Hepatic stellate cell (primary cell): ENCODE measurements at places on chromosomes 7 and 10.

DNA sequence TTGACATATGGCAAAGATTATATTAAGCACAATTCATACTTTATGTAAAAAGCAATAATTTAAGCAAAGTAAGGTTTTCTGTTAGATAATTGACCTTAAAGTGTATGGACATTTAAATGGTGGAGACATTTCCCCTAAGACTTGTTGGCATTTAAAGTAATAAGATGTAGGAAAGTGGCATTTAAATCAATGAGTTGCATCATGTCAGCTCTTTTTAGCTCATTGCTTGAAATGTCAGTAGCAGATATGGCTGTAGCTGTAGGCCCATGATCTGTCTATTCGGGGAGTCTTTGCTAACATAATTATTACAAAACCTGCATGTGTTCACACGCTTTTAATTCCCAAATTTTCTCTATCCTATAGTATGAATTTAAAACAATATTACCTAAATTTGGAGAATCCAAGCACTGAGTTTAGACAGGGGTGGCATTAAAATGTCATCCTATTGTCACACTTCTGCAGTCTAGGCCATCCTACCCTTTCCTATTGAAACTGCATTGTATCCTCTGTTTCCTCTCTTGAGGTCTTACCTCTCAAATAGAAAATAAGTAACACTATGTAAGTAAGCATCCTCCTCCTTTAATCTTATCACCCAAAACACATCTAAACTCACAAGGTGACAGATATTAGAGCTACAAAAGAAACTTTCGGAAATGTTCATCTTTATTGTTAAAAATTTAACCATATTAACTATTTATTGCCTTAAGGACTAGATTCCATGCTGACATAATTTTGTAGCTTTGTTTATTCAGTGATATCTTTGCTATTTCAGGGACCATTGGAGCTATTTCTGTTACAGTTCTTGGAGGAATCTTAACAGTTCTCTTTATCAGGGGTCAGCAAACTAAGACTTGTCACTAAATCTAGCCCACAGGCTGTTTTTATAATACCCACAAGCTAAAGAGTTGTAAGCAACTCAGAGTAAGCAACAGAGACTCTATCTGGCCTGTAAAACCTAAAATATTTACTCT is 91.2 kb downstream of the LCOR start:
- no peak for DNase-seq

- no peak for DNase-seq
These were observed 6.1 kb upstream of the RBM17 start for GRCh38 chr10:6082496-6083395.

- peak; percentile 57 for DNase-seq
These were observed 56.7 kb downstream of the JCAD start for GRCh38 chr10:30002426-30003266.

DNA sequence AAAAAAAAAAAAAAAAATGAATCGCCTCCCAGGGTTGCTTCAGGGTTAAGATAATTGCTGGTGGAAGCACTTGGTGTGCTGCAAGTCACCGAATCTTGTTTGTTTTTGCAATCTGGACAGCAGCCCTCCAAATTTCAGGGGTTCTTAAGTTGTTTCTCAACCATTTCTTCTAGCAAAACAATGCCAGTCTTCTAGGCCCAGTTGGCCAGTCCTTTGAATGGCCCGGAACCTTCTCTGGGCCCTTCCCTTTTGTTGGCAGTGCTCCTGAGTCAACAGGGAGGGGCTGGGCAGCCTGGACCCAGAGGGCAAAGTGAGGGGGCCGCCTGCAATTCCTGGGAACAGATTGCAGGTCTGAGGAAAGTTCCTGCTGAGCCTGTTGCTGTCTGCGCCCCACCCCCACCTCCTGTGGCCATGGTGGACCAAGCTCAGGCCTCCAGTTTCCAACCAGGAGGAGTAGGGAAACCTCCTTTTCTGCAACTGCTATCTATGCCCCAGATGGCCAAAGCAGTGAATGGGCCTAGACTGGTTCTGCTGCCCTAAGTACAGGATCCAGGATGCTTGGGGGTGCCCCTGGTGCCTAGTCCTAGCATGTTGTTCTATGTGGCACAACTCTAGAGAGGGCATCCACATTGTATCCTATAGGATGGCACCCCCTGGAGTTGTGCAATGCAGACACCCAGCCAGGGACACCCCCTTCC is 31.4 kb upstream of the PDCD4 start:
- no peak for DNase-seq

- peak; percentile 38 for DNase-seq
These were observed 83.1 kb upstream of the IGFBP3 start for GRCh38 chr7:46003896-46004875.

GRCh38 chr7:115009736-115010440 is 88.0 kb downstream of the MDFIC start:
- no peak for DNase-seq

GRCh38 chr7:135177028-135177696 is 6.7 kb upstream of the CYREN start:
- DNase-seq = no peak

DNA sequence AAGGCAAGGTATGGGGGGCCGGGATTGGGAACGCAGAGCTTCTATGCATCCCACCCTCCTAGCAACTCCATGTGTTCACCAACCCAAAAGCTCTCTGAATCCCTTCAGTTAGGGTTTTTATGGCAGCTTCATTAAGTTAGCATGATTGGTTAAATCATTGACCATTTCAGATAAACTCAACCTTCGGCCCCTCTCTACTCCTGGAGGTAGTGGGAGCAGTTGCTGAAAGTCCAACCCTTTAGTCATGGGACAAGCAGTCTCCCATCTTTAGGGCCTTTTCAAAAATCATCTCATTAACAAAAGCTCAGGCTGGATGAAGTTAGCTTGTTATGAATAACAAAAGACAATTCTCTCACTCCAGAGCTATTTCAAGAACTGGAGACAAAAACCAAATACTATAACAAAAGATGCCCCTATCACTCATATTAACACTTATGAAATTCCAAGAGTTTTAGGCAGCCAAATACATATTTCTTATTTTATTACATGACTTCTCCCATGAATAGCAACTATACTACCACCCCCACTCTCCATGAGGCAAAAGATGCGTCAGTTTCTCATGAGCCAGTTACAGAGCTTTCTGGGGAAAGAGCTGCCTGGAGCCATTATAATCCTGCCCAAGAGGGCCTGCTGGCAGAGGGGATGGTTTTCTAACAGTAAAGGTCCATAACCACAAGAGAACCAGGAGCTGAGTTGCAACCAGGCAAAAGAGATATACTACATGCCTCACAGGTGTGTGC is 44.6 kb downstream of the SLC16A12 start:
- no peak for DNase-seq

- DNase-seq = no peak
These were observed 85.5 kb upstream of the ADO start for GRCh38 chr10:62719061-62719460.

- DNase-seq = no peak
These were observed 104.5 kb downstream of the CCSER2 start for GRCh38 chr10:84432891-84433290.

GRCh38 chr7:134763960-134764359 is 15.5 kb upstream of the CALD1 start:
- DNase-seq = no peak

- no peak for DNase-seq
These were observed 267.2 kb upstream of the SLC26A5 start for GRCh38 chr7:103712991-103713778.

DNA sequence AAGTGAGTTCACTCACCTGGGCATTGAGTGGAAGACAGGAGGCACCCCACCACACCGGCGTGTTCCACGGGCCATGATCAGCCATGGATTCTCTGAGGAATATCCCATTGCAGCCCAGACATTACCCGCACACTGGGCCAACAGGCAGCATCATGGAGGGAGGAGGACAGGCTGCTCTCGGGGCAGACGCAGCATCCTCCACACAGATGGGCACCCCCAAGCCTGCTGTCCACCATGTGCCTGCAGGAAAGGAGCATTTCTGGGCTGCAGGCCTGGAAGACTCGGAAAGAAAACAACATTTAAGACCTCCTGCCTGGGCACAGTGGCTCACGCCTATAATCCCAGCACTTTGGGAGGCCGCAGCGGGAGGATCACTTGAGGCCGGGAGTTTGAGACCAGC is 71.0 kb upstream of the SH2B2 start:
- no peak for DNase-seq

DNA sequence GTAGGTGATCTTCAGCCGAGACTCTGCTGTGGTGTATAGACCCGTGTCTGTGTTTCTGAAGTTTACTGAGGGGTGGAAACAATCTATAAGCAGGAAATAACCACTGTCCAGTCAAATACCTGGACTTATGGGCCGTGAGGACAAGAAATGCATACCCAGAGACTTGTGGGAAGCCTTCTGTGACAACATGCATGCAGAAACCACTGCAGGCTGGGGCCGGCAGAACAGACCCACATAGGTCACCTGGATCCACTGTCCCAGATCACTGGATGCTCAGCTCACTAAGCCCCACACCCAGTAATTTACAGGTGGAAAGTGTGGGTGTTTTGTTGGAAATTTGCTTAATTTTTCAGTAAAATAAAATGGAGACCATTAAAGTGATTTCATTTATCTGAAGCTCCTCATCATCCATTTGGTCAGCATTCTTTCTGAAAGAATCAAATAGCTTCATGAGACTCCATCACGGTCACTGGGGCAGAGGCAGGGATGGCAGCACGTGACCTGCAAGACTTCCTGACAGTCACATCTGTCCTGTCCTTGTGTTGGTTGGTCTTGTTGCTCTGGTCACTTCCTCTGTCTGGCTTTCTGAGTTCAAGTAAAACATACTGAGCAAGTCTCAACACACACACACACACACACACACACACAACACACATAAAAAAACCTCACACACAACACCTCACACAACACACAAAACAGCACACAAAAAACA is 108.3 kb downstream of the TNS3 start:
- no peak for DNase-seq

DNA sequence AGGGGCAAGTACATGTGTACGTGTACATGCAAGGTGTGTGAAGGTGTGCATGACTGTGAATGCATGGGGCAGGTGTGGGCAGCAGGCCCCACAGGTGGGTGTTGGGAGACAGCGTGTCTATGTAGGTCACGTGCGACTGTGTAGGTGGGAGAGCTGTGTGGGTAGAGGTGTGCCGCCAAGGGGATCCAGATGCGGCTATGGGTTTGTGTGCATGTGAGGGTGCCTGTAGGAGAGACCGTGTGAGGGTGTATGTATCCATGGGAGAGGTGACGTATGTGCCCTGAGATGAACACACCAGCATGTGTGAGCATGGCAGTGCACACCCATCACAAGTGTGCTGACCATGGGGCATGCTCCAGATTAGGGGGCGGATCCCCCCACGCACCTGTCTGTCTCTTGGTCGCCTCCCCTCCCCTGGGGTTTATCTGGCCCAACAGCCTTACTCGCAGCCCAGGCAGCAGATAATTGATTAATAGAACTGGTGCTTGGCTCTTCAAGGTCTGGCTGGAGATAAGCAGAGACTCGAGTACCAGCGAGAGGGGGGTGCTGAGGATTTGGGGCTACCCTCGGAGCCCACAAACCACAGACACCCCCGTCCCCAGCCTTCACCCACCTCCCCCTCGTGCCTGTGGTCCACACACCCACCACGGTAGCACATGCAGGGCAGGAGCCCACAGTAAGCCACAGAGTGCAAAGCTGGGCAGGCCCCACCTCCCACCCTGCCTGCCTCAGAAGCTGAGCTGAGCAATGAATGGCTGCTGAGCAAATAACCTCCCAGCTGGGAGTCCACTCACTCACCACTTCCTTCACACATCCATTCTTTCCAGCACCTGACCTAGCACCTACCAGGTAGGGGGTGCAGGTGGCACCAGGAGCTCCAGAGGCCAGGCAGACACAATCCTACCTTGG is 41.4 kb upstream of the ZMIZ1 start:
- DNase-seq = no peak

GRCh38 chr7:1259621-1260243 is 27.1 kb downstream of the UNCX start:
- no peak for DNase-seq

GRCh38 chr7:142535123-142535779 is 214.0 kb upstream of the PRSS1 start:
- peak; percentile 52 for DNase-seq

DNA sequence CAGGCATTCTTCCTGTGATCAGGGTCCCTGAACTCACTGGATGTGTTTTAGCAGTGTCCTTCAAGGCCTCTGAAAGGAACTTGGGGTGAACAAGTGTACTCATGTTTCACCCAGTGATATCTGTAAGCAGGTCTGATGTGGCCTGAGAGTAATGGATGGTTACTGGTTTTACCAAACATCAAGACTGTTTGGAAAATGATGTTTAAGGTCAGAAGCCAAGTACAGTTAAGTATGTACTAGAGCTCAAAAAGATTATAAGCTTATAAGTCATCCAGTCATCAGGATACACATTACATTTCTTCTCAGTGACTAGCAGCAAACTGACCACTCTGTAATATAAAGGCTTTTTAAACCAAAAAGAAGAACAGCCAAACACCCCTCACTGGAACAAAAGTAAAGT is 79.8 kb upstream of the PTN start:
- peak; percentile 32 for DNase-seq

DNA sequence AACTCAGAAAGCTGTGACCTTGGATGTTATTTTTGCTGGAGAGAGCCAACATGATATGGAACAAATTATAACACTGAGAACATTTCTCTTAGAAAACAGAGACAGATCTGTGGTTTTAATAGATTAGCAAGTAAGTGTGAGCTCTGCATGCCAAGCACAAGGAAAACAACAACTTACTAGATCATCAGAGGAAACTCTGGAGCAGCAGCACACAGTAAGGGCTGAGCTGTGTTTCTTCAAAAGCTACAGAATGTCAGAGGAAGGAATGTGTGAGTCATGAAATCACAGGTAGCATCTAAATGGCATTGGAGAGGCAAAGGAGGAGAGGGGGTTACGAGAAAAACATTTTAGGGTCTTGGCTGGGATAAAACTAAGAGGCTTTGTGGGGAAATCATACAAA is 283.4 kb upstream of the FZD8 start:
- no peak for DNase-seq

- DNase-seq = no peak
These were observed 182.0 kb downstream of the KCNMA1 start for GRCh38 chr10:77455561-77455960.

DNA sequence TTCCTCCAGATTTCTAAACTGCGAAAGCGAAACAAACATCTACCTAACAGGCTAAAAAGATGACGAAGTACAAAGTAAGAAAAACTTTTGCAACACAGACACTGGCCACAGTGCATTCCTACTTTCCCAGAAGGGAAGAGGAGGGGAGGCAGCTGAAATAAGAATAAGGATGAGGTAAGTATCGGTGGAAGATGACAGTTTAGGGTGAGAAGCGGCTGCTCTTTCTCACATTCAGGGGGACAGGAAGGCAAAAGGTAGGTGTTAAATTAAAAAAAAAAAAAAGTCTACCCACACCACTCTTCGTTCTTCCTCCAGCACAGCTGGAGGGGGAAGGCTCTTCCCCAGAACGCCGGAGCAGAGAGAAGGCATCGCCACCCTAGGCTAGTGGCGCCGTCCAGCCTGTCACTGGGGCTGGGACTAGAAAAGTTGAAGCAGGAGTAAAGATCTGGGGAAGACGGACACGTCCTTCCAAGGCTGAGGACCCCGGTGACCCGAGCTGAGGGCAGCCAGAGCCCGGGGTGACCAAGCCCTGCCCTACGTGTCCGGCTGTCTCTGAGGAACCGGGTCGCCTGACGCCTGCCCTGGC is 846 bp downstream of the DNAJC1 start:
- DNase-seq = peak; percentile 34
